Osteocyte (in vitro differentiated cells): ENCODE measurements at places on chromosomes 7 and 10. TPM values are rescaled to one million over a fixed set of nuclear protein-coding genes. Genes with fewer than 3 reads are reported as not detected.

- no peak for DNase-seq
Measured at GRCh38 chr10:109886037-109886780, 37.1 kb downstream of the XPNPEP1 start.

DNA sequence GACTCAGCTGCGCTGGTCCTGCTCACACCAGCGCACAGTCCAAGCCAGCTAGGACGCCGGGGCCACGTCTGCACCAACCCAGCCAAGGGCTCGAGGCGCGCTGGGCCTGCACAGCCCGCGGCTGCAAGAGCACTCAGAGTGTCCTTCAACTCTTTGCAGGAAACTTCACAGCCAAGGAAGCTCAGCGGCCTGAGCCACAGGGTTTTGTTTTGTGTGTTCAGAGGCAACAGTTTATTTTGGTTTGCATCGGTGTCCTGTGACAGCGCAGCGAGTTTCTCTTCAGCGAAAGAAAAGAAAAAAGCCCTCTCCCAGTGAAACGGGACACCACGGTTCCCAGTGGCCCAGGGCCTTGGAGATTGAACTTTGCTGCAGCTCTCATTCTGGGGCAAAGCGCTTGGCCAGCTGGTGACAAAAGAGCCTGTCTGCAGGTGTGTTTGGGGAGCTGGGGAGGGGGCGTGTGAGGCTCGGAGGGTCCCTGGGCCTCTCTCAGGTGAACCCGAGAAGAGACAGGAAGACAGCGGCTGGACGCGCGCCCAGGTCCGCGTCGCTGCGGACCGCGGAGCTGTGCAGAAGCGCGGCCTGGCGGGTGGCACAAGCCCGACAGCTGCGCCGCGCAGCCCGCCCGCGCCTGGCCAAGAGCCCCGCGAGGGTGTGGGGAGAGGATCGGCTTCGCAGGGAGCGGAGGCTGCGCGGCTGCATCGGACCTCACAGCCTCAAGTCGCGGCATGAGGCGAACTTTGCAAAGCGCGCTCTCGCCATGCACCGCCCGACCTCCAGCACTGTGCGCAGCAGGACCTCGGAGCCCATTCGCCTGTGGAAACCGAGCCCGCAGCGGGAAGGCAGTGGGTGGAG is 922 bp downstream of the CXCL12 start:
- peak; percentile 82 for DNase-seq

VWA2 gene
- not detected in 2 replicates for total RNA-seq

TMEM130 gene
- 1.5 and 1.7 TPM in 2 replicates for total RNA-seq

DNA sequence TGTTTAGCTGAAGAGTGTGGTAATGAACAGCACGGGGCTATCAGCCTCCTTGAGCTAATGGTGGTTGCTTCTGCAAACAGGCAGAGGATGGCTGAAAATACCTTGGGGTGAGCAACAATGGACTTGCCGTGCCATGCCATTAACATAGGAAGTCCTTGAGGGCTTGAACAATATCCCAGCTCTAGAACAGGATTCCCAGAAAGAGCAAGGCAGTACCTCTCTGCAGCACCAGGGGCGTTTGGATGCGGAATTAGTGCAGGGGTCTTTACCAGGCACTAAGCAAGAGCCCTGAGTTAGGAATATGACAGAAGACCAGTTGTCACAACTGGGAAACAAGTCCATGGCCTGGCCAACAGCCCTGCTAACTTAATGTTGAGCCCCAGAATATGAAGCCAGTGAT is 143.2 kb upstream of the COBL start:
- no peak for DNase-seq

DNA sequence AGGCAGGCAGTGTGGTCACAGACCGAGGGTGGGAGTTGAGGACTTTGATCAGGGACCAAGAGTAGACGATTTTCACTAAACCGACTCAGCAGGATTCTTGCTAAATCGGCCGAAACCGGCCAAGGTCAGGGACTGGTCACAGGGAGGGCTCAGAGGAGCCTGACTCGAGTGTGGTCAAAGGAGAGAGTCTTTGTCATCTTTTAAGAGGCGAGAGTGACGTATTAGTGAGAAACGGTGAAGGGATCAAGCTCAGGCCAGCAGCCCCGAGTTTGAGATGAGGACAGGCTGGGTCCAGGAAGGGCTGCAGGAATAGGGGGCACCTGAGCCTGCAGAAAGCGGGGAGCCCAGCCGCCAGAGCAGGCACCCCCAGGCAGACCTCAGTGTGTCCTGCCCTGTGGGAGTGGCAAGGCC is 41.6 kb upstream of the FAM20C start:
- no peak for DNase-seq

GRCh38 chr7:135911099-135911498 is 66.1 kb downstream of the MTPN start:
- no peak for DNase-seq

DNA sequence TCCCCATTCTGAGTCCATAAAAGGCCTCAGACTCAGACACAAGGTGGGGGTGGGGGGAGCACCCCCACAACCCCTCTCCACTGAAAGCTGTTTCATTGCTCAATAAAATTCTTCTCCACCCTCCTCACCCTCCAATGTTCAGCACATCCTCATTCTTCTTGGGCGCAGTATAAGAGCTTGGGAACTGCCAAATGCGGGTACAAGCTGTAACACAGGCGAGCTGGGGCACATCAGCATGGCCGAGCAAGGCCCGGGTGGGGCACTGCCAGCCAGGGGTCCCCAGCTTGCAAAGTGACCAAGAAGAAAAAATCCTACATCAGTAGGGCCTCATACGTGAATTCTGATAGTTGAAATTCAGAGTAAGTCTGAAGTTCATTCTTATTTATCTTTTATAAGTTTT is 50.1 kb downstream of the CACUL1 start:
- no peak for DNase-seq

NEUROD6 gene
- total RNA-seq, result not detected in 2 replicates

DGKB gene
- 0.32 and 0.57 TPM in 2 replicates for total RNA-seq

- no peak for DNase-seq
Measured at GRCh38 chr7:27466703-27467102, 196.0 kb downstream of the HIBADH start.

GRCh38 chr7:158343936-158344455 is 243.6 kb downstream of the PTPRN2 start:
- DNase-seq, result peak; percentile 73

GRCh38 chr7:158825628-158826289 is 3.5 kb downstream of the ESYT2 start:
- no peak for DNase-seq

DNA sequence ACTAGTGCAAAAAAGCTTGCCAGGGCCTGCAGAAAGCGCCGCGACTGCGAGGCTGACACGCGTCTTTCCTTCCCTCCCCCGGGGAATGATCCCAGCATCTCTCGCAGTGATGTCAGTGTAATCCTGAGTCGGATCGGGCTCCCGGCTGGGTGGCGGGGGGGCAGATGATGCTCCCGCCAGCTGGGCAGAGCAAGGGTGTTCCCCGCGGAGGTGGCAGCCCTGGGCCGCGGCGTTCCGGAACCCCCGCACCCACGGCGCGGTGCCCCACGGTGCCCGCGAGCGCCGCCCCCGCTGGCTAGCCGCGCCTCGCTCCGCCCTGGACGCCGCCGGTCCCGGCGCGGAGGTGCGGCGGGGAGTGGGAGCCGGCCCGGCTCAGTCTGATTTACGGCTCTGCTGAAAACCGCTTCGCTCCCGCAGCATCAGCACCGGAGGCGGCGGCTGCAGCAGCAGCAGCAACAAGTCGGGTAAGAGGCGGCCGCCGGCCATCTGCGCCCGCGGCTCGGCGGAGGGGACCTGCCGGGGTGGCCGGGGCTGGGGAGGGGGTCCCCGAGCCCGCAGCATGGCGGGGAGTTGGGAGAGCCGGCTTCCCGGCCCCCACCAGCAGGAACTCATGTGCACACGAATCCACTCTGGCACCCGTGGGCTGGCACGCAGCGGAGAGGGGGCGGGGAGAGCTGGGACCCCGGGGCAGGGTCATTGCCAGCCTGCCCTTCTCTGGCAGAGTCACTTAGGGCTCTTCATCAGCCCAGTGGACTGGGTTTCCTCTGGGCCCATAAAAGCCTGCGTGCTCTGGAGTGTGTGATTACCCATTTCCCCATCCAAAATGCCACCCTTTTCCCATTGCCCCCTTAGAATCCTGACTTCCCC is at the start of gene ZNF365:
TSS of gene ZNF365 (plus strand) at position 375 of the 867 bp plus-strand sequence. CDS start 1,825 bp downstream, outside the sequence.
- DNase-seq, result peak; percentile 85

DNA sequence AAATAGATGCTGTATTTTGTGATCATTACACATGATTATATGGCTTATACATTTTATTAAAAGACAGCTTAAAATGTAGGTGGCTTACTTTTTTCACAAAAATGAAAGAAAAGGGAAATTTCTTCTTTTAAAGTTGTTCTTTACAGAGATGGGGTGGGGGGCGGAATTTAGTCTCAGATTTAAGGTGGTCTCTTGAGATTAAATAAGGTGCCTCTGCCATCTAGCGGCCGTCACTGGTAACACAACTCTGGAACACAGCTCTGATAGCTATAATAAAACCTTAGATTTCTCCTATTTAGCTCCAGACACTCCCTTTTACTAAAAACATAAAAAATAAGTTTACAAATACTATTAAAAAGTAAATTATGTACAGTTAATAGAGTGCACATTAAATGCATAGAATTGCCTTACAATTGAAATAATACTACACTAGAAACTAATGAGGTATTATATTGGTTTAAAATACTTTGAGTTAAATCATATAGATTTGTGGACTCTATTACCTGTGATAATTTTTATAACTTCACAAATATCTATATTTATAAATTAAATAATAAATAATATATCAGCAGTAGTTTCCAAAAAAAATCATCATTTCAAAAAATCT is 210.9 kb downstream of the DGKB start:
- no peak for DNase-seq

DNA sequence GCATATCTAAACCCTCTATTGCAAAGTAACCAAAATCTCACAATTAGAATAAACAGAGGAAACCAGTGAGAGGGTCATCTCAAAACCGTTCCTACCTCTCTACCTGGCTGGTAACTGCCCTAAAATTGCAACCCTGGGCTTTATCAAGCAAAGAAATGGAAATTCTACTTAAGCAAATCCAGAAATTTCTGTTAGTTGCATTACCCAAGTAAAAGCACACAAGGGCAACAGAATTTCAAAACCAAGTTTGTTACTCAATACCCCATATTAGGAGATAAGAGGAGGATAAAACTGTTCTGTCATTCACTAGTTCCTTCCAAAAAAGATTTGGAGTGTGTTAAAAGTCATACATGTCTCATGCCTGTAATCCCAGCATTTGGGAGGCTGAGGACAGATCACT is 195.3 kb downstream of the FAM107B start:
- DNase-seq, result no peak

GRCh38 chr7:156889089-156889488 is 3.9 kb downstream of the LMBR1 start:
- DNase-seq, result no peak

- no peak for DNase-seq
Measured at GRCh38 chr7:2559283-2559950, 638 bp downstream of the IQCE start.

DNA sequence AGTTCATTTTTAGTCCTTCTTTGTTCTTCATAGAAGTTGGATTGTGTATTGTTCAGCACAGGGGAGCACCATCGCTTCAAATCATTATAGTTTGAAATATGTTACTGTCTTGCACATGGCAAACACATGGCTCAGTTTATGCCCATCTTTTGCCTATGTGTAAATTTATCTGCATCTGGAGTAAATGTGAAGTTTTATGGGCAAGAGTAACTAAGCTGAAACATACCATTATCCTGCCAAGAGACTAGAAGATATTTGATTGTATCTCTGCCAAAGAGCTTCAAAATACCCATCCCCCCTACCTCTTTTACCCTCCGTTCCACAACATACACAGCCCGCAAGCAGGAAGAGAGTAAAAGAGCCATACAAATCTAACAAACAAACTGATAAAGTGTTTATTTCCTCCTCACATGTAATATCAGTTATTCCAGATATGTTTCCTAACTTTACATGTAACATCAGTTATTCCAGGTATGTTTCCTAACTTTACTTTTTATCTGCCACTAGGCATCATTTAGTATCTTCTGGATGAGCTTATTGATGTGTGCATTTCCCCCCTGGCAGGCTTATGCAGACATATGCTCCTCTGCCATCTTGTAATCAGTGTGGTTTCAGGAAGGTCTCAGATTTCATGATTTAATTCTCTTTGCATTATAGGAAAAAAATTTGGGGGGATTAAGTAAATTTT is 127.7 kb downstream of the SRI start:
- DNase-seq, result no peak

GIMAP6 gene
- not detected in 2 replicates for total RNA-seq

DNA sequence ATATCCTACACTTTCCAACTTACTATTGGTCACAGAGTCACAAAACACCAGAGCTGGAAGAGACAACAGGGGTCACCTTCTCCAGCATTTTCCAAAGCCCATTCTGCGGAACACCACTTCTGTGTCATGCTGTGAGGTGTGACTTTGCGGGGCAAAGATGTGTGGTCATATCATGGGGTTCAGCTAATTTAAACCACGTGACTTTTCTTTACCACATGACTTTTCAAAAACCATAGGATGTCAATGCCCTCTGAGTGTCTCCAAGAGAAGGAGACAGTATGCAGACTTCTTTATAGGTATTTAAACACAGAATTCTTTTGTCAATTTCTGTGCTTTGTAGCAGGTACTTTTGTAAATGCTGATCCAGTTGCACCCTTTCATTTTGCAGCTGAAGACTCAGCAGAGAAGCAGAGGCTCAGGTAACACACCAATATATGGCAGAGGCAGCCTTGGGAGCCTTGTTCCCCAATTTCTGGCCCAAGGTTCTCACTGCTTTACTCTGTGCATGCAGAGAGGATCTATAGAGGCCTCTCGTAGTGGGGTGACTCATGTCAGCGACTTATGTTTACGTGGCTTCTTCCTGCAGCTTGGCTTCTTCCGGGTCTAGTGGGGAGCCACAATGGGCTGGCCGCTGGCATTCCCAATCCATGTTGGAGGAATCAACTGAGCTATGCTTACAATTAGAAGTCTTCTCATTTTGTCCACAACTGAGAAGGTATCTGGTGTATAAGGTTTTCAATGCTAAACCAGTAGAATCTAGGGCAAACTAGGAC is 104.0 kb upstream of the RHOBTB1 start:
- DNase-seq, result no peak

DNA sequence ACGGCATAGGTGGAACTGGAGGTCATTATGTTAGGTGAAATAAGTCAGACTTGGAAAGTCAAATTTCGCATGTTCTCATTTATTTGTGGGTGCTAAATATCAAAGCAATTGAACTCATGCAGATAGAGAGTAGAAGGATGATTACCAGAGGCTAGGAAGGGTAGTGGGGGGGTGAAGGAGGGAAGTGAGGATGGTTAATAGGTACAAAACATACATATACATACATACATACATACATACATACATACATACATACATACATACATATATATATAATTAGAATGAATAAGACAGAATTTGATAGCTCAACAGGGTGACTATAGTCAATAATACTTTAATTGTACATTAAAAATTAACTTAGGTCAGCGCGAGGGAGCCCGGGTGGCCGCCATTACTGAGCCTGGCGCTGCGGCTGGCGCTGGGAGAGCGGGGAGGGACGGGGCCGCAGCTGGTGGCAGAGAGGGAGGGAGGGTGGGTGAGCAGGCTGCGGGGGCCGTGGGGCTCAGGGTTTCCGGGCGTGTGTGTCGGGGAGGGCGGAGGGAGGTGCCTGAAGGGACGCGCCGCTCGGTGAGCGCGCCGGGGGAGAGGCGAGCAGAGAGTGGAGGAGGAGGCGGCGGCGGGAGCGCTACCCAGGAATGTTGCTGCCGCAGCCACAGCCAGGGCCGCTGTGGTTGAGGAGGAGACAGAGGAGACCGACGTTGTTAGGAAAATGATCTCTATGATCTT is 85.8 kb upstream of the EGFR start:
- DNase-seq, result no peak
